Tracheal epithelial cell (primary cell): ENCODE measurements at places on chromosomes 1 and 21. TPM values are rescaled to one million over a fixed set of nuclear protein-coding genes. Genes with fewer than 3 reads are reported as not detected.

TRIM58 gene
- total RNA-seq = 0.24 TPM in 1 of 2 replicates, not detected in the other

AHDC1 gene
- 13.0 and 13.3 TPM in 2 replicates for total RNA-seq

FCRL4 gene
- total RNA-seq = not detected in 2 replicates

DNALI1 gene
- 0.21 and 0.48 TPM in 2 replicates for total RNA-seq

NUP210L gene
- 0.21 and 0.24 TPM in 2 replicates for total RNA-seq

KDM1A gene
- total RNA-seq = 94.6 and 132 TPM in 2 replicates

ASPM gene
- 1.1 and 2.2 TPM in 2 replicates for total RNA-seq

PGLYRP4 gene
- 0.64 and 1.9 TPM in 2 replicates for total RNA-seq

SLC27A3 gene
- 5.1 and 17.9 TPM in 2 replicates for total RNA-seq

PCAT6 gene
- total RNA-seq = 0.24 TPM in 1 of 2 replicates, not detected in the other

ZFP69 gene
- total RNA-seq = 2.4 and 2.6 TPM in 2 replicates

AADACL3 gene
- not detected in 2 replicates for total RNA-seq
